Activated naive CD8-positive, alpha-beta T cell treated with anti-CD3 and anti-CD28 coated beads, Interleukin-2, amount 10 ng/mL, durations not matched to agents 7 days and 5 days (primary cell): ENCODE measurements at places on chromosomes 2 and 18. TPM values are rescaled to one million over a fixed set of nuclear protein-coding genes. Genes with fewer than 3 reads are reported as not detected.

DNA sequence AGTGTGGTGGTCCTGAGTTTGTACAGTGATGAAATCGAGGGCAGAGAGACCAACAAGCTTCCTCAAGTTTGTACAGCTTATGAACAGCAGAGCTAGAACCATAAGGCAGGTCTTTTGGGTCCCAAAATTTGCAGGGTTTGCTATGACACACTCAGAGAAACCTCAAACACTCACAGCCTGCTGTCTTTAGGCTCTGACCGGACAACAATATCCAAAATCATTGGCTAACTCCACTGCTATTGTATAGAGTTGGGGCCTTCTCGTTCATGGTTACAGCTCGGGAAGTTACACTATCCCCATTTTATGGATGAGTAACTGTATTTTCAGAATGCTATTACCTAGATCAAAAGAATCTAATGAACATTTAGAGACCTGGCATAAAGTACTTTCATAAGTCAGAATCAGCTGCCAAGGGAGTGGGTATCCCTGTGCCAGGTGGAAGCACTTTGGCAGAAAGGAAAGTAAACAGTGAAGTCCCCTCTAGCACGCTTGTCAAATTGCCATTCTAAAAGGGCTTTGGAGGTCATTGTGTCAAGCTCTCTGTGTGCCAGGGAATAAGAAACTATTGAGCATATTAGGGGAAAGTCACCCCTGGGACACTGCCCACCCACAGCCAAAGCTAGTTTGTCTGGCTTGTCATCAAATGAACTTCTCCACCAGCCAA lies 331.8 kb downstream of the ALK start:
- no peak overlapping the region for H3K27ac ChIP-seq
- H3K4me1 ChIP-seq: no peaks in the 10 kb centered on the region
- peaks cover under 1% of the 10 kb centered on the region for H3K27me3 ChIP-seq
- no peak overlapping the region for H3K4me3 ChIP-seq
- H3K36me3 ChIP-seq: no peaks in the 10 kb centered on the region
- DNase-seq: no peak

UGT1A3 gene
- total RNA-seq: not detected

DNA sequence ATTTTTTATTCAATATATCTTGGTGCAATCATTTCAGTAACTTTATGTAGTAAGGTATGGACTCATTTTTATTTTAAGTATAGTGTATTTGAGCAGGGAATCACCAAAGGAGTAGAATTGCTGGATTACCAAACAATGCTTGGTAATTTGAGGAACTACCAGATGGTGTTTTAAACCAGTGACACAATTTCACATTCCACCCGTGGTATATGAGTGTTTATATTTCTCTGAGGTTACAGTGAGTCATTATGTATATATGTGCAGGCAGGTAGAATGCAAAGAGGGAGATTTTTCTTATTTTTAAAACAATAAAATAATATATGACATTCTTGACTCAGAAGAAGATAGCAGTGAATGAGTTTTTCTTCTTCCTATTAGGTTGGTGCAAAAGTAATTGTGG lies 596.9 kb downstream of the DCC start:
- no peaks in the 10 kb centered on the region for H3K4me1 ChIP-seq
- H3K27ac ChIP-seq: no peak overlapping the region
- no peak overlapping the region for H3K4me3 ChIP-seq

DNA sequence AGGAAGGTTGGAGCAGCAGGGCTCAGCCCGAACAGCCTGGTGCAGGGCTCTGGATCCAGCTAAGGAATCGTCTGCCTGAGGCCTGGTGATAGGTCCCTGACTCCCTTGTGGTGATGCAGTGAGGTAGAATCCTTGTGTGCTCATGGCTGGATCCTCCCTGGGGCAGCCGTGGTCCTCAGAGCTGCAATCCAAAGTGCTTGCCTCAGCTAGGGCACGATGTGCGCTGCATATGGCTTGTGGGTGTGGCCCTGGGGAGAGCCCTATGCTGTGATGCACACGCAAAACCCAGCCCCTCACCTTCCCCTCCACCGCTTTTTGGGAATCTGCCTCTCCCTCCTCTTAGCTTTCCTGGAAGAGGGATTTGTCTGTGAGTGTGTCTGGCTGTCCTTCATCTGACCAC lies 142.2 kb downstream of the DYSF start:
- H3K36me3 ChIP-seq: no peaks in the 10 kb centered on the region
- H3K27ac ChIP-seq: no peak overlapping the region
- DNase-seq: no peak
- no peak overlapping the region for H3K4me3 ChIP-seq
- peaks cover 4% of the 10 kb centered on the region for H3K27me3 ChIP-seq
- peaks cover 6% of the 10 kb centered on the region for H3K4me1 ChIP-seq

CPLX4 gene
- total RNA-seq: not detected
